Vagina (tissue), 2 donors: ENCODE measurements at places on chromosomes 13 and 19. TPM values are rescaled to one million over a fixed set of nuclear protein-coding genes. Genes with fewer than 3 reads are reported as not detected.

GRCh38 chr13:34000955-34001354, 183.0 kb downstream of the RFC3 start:
- no peaks in the 10 kb centered on the region for H3K36me3 ChIP-seq
- no peaks in the 10 kb centered on the region for H3K27me3 ChIP-seq
- H3K4me1 ChIP-seq: no peaks in the 10 kb centered on the region
- no peak overlapping the region for H3K4me3 ChIP-seq
- no peak overlapping the region for H3K27ac ChIP-seq

- no peaks in the 10 kb centered on the region for H3K36me3 ChIP-seq
- no peaks in the 10 kb centered on the region for H3K4me1 ChIP-seq
- no peaks in the 10 kb centered on the region for H3K27me3 ChIP-seq
- H3K27ac ChIP-seq: no peak overlapping the region
These were observed 79.7 kb downstream of the TNFSF11 start for GRCh38 chr13:42653679-42654078.

GRCh38 chr13:114173745-114174144, 5.3 kb upstream of the CFAP97D2 start:
- H3K4me1 ChIP-seq: no peaks in the 10 kb centered on the region
- no peaks in the 10 kb centered on the region for H3K27me3 ChIP-seq
- no peak overlapping the region for H3K4me3 ChIP-seq
- H3K27ac ChIP-seq: no peak overlapping the region
- no peaks in the 10 kb centered on the region for H3K36me3 ChIP-seq

DNA sequence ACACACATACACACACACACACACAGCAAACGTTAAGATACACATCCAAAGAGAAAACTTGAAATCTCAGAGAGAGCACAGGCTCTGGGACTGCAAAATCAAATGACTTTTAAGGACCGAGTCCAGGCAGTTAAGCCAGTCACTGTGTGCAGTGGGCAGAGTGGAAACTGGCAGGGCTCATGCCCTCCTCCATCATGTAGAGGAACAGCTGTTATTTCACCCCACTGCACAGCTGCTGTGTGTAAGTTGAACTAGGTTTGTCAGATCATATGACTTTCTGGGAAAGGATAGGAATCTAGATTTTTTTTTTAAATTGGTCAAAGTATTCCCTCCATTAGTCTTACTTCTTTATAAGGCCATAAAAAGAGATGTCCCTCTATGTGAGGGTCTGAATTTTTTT, 1002.1 kb downstream of the UQCRFS1 start:
- H3K36me3 ChIP-seq: no peaks in the 10 kb centered on the region
- no peak overlapping the region for H3K27ac ChIP-seq
- H3K4me3 ChIP-seq: no peak overlapping the region
- no peaks in the 10 kb centered on the region for H3K27me3 ChIP-seq
- no peaks in the 10 kb centered on the region for H3K4me1 ChIP-seq

- H3K4me3 ChIP-seq: no peak within 1 kb of the TSS
- H3K36me3 ChIP-seq: no peaks in the 10 kb centered on the region
- no peak within 1 kb of the TSS for H3K27ac ChIP-seq
- H3K4me1 ChIP-seq: peaks cover 13% of the 10 kb centered on the region
These were observed at the start of gene FAM187B for GRCh38 chr19:35228177-35228930. TSS of gene FAM187B (minus strand) at chr19:35228739. CDS start at chr19:35228680, 59 bp downstream.

- H3K27ac ChIP-seq: no peak overlapping the region
- no peaks in the 10 kb centered on the region for H3K27me3 ChIP-seq
- no peaks in the 10 kb centered on the region for H3K36me3 ChIP-seq
- H3K4me3 ChIP-seq: peak overlapping the region; percentile 24
These were observed 23.5 kb upstream of the LAIR1 start for GRCh38 chr19:54387991-54388801.

DNA sequence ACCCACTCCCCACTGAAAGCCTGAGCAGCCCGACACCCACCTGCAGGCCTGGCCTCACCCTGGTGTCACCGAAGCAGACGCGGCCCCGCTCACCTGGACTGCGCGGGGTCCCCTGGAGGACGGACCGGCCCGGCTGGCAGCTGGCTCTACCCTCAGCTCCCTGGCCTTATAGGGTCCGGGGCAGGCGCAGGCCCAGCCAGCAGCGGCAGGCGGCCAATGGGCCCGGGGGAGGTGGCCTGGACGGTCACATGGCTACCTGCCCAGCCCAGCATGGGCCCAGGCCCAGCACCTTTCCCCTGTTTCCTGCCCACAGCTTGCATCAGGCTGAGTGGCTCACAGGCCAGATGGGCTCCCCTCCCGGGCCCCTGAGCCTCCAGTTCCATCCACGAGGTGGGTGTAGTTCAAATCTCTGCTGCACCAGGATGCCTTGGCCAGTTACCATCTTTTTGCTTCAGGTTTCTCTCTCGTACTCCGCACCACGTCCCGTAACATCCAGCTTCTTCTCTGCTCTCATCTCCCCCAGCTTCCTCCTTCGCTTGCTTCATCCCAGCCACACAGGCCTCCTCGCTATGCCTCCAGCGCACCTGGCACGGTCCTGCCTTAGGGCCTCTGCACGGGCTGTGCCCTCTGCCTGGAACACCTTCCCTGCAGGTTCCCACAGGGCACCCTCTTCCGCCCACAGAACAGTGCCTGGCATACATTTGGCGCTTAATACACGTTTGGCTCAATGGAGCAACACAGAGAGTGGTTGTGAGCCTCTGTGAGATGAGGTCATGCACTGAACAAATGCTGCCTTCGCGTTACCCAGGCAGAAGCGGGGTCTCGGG, at the start of gene PLIN4:
PLIN4 (minus strand) TSS at position 142 of the 827 bp plus-strand sequence. CDS start 214 bp downstream, outside the sequence.
- H3K27ac ChIP-seq: peak within 1 kb of the TSS; percentile 54
- no peak for DNase-seq
- no peaks in the 10 kb centered on the region for H3K36me3 ChIP-seq

- H3K27me3 ChIP-seq: no peaks in the 10 kb centered on the region
- no peak overlapping the region for H3K27ac ChIP-seq
- no peaks in the 10 kb centered on the region for H3K36me3 ChIP-seq
- no peak for DNase-seq
These were observed 745.2 kb downstream of the PCDH17 start for GRCh38 chr13:58376775-58377174.

DNA sequence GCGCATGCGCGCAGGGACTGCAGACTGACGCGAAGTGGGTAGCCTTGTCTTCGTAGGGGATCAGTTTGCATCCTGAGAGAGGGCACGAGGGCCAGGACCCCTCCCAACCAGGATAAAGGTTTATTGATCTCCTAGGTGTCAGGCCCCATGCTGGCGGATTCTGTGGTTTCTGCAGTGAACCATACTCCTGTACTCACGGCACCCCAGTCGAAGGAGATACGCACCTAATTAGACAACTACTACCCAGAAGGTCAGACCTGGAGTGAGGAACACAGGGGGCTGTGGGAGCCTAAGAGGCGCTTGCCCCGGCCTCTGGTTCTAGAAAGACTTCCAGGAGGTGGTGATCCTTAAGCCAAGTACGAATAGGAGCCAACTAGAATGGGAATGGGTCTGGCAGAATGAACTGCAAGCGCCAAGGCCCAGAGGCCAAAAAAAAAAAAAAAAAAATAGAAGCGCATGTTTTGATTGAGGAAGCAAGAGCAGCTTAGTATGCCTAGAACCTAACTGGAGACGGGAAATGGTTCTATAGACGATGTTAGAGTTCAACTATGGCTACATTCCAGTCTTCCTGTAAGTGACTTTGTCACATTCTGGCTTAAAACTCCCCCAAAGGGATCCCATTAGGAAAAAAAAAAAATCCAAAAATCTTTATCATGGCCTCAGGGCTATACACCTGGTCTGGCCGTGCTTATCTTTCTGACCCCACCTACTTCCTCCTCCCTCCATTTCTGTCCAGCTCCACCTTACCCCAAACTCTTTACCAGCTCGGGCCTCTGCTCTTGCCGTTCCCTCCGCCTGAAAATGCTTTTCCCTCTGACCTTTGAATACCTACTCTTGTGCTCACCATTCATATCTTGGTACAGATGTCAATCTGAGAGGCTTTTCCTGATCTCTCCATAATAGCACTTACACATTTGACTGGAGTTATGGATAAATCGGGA, 902 bp upstream of the ZNF428 start:
- no peaks in the 10 kb centered on the region for H3K27me3 ChIP-seq
- no peaks in the 10 kb centered on the region for H3K36me3 ChIP-seq
- DNase-seq: no peak
- peaks cover 19% of the 10 kb centered on the region for H3K4me1 ChIP-seq
- H3K27ac ChIP-seq: peak overlapping the region; percentile 89
- H3K4me3 ChIP-seq: peak overlapping the region; percentile 83

DNA sequence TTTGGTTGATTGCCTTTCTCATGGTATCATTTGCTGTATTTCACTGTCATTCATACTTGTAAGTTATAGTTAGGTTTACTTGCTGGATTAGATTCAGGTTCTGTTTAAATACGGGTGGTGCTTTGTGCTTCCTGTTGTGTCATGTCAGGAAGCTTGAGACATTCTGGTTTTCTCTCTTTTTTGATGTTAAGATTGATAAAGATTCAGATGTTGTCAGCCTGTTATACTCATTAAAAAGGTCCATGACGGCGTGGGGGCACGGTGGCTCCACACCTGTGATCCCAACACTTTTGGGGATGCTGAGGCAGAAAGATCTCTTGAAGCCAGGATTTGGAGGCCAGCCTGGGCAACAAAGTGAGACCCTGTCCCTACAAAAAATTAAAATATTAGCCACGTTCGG, 45.7 kb downstream of the NAA16 start:
- H3K4me3 ChIP-seq: no peak overlapping the region
- no peak overlapping the region for H3K27ac ChIP-seq
- H3K36me3 ChIP-seq: no peaks in the 10 kb centered on the region
- no peak for DNase-seq
- H3K27me3 ChIP-seq: no peaks in the 10 kb centered on the region
- peaks cover 4% of the 10 kb centered on the region for H3K4me1 ChIP-seq

DNA sequence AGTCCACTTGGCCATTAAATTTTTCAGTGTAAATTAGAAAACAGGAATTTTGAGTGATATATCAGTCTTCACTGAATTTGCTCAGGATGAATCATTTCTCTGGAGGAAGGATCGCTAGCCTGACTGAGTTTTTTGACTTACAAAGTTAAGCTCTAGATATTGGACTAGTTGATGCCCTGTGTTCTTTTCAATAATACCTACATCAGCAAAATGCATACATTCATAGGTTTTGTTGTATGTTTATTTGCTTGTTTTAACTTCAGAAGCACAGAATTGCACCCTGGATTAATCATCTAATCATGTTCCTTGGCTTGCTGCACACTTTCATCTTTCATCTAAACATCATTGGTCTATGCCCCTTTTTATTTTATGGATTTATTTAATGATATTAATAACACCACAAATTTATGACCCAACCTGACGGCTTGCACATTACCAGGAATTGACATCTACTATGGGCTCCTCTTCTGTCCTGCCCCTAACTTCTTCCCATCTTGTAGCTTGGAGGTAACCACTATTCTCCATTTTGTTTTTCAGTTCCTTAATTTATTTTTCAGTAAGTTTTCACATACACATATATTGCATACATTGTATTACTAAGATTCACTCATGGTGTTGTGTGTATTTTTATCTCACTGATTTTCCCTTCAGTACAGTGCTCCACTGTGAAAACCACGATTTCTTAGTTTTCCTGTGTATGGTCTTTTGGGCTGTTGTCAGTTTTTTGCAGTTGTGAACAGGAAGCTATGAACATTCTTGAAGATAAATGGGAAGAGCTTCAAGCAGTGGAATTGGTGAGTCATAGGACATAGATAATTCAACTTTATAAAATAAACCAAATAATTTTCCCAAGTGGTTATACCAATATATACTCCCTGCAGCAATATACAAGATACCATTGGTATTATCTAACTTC, 23.3 kb downstream of the COMMD6 start:
- DNase-seq: no peak
- H3K4me3 ChIP-seq: no peak overlapping the region
- no peaks in the 10 kb centered on the region for H3K36me3 ChIP-seq
- no peak overlapping the region for H3K27ac ChIP-seq

- no peaks in the 10 kb centered on the region for H3K36me3 ChIP-seq
- no peaks in the 10 kb centered on the region for H3K27me3 ChIP-seq
- no peak overlapping the region for H3K27ac ChIP-seq
- H3K4me3 ChIP-seq: no peak overlapping the region
These were observed 2700.2 kb downstream of the PCDH9 start for GRCh38 chr13:64529874-64530485.

DNA sequence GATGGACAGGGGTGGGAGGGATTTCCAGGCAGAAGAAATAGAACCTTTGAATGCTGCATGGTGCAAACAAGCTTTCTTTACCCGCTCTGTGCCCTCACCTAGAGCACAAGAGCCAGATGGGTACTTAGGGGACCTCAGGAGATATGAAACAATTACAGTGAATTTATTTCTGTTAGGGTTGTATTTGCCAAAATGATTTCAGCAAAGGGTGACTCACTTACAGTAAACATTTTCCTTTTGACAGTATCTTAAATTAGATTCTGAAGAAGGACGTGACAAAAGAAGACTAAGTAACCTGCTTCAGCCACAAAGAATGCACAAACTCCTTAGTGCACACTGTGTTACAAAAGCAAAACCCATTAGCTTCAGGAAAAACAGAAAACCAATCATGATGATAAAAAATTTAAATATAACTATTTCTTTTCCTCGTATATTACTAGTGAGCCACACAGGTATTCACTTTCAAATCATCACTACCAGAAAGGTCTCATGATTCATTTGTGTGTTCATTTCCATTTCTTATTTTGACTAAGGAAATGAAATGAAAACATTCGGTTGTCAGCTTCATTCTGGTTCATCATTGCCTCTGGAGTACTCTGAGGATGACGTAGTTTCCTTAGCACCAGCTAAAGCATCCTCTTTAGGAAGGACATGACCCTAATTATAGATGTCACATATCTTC, 158.8 kb downstream of the NHLRC3 start:
- no peak overlapping the region for H3K4me3 ChIP-seq
- H3K27me3 ChIP-seq: no peaks in the 10 kb centered on the region
- DNase-seq: no peak
- no peaks in the 10 kb centered on the region for H3K36me3 ChIP-seq

DNA sequence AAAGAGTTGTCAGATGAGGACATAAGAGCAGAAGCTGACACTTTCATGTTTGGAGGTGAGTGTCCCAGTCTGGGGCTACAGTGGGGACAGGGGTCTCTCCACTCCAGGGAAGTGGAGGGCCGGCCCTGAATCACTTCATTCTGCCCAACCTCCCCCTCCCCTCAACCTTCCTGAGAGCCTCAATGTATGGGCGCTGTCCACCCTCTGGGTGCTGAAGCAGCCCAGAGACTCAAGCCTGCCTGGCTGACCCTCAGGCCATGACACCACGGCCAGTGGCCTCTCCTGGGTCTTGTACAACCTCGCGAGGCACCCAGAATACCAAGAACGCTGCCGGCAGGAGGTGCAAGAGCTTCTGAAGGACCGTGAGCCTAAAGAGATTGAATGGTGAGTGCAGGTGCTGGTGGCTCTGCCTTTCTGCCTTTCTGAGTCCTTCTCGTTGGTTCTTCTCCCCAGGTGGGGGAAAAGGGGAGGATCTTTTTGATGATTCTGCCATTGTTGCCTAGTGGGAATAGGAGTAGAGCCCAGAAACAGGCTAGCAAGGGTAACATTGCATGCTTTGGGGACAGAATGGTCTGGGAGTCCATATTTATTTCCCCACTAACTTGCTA, 8.8 kb downstream of the CYP4F8 start:
- H3K36me3 ChIP-seq: no peaks in the 10 kb centered on the region
- no peak overlapping the region for H3K27ac ChIP-seq
- H3K4me1 ChIP-seq: no peaks in the 10 kb centered on the region
- no peak overlapping the region for H3K4me3 ChIP-seq
- no peaks in the 10 kb centered on the region for H3K27me3 ChIP-seq

GRCh38 chr19:39052243-39052746, 19.9 kb upstream of the FBXO27 start:
- no peak overlapping the region for H3K4me3 ChIP-seq
- DNase-seq: no peak
- no peak overlapping the region for H3K27ac ChIP-seq
- H3K27me3 ChIP-seq: no peaks in the 10 kb centered on the region
- no peaks in the 10 kb centered on the region for H3K4me1 ChIP-seq

CCDC97 gene
- 16.9 TPM for total RNA-seq

ZNF790 gene
- total RNA-seq: 2.5 TPM

LHB gene
- not detected for total RNA-seq

LPAR2 gene
- 15.2 TPM for total RNA-seq

FCAR gene
- total RNA-seq: 2.2 TPM

NRTN gene
- 3.7 TPM for total RNA-seq
